ENCODE measurements at places on chromosomes 2 and 18.

GRCh38 chr2:199775267-199775666 lies 75.7 kb downstream of the FTCDNL1 start:
- no peak for DNase-seq

DNA sequence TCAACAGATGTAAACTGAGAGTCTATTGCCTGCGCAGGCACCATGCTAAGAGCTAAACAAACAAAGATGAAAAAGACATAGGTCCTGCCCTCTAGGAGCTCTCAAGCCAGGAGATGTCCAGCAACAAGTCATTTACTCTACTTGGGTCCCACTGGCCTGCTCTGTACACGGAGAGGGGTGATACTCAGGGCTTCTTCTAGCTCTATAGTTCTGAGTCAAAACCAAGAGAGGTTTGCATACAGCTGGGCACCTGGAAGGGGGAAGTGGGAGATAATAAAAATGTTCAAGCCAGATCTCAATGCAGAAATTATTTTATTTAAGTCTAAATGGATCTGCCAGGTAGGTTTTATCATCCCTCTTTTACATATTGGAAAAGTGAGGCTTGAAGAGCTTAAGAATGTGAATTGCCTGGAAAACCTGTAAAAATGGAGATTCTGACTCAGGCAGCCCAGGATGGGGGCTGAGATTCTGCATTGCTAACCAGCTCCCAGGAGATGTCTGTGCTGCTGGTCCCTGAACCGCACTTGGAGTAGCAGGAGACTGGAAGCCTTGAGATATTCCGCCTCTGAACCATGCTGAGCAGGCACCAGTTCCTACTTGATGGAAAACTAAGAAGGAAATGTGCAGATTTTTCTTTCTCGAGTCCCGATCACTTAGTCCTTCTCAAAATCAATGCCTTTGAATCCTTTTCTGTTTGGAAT lies 201.1 kb downstream of the PRKCE start:
- no peak for DNase-seq

DNA sequence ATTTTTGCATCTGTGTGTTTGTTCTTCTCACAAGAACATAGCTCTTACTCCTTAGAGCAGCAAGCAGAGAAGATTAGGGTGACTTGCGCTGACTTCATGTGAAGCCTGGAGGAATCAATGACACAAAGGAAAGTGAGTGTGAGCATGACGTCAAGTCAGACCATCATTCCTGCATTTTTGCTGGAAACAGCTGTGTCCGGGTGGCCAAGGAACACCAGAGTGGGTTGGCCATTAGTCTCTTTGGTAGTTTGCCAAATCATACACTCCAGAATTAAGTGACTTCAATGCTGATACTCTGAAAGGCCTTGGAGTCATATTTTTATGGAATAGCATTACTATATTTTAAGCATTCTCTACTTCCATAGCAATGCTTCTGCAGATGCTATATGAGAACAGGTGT lies 597.2 kb downstream of the DCDC2C start:
- no peak for DNase-seq

DNA sequence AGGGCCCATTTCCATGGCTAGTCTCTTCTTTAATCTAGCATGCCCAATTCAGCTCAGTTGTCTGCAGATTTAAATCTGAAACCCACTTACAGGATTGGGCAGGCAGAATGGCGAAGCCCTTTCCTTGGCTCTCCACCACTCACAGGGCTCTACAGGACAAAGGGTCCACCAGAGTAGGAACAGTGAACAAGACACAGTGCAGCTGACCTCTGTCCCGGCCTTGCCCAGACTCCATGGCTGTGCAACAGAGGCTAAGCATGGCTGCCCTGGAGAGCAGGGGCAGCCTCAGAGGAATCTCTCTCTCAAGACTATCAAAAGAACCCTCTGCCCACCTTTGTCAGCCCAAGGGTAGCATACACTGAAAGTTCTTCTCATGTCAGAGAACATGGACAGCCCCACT lies 9.7 kb upstream of the ATP6V1B1 start:
- no peak for DNase-seq

GRCh38 chr2:3712424-3712823 lies 9.0 kb downstream of the DCDC2C start:
- no peak for DNase-seq

DNA sequence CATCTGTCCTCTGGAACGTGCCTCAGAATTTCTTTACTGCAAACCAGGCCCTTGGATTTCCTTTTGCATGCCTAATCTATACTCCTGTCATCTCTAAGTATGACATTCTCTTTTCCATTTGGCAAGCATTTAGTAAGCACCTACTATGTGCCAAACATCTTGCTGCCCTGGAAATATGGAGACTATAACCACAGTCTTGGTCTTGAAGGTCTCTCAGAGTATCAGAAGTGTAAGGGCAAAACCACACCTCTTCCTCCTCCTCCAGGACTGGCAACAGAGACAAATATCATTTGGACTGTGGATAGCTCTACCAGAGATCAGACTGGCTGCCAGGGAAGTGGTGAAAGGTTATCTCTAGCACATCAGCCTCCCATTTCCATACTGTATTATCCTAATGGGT lies 11.4 kb downstream of the DOCK10 start:
- DNase-seq = no peak

DNA sequence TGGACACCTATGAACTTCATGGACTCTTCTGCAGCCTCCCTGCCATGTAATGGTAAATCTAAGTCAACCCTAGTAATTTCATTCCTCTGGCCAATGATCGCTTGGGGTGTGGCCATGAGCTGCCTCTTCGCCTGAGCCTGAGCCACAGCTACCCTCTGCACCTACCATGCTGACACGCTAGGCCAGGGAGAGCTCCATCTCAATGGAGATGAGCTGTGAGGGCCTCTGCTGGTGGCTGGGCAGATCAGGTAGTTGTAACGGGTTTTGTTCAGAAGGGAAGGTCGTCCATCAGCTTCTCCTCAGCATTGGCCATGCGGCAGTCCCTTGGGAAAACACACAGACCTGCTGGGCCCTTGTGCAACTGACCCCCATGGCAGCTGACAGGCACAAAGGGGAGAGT lies 24.4 kb downstream of the MPHOSPH10 start:
- DNase-seq = no peak

- no peak for DNase-seq
Measured at GRCh38 chr2:84158605-84159004, 300.5 kb downstream of the SUCLG1 start.

- DNase-seq = no peak
Measured at GRCh38 chr2:42353792-42354429, 7.1 kb downstream of the COX7A2L start.

- DNase-seq = no peak
Measured at GRCh38 chr2:68717305-68717661, 17.3 kb upstream of the ARHGAP25 start.

DNA sequence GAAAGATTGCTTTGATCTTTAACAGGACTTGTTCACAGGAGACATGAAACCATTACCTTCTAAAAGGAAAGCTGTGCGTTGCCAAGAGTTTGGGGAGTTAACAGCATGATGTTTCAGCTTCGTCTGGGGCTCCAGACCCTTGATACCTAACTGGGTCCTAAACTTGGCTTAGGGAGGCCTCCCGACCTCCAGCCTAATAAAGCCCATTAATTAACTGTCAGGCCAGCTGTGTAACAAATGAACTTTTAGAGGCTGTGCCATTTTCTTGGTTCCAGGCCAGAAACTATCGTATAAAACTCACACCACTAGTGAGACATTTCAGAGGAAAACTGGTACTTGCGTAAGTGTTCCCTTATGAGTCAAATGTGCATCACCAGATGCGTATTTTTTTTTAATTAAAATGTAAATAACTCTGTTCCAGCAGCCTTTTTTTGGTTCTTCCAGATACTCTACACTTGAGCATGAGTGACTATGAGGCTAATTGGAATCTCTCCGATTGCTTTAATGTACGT lies 236.5 kb downstream of the BCL2 start:
- no peak for DNase-seq

GRCh38 chr18:41226186-41226585 lies 728.8 kb upstream of the PIK3C3 start:
- no peak for DNase-seq

GRCh38 chr2:234366891-234367290 lies 130.0 kb downstream of the ARL4C start:
- no peak for DNase-seq

- no peak for DNase-seq
Measured at GRCh38 chr2:134466141-134466540, 212.3 kb downstream of the MGAT5 start.

DNA sequence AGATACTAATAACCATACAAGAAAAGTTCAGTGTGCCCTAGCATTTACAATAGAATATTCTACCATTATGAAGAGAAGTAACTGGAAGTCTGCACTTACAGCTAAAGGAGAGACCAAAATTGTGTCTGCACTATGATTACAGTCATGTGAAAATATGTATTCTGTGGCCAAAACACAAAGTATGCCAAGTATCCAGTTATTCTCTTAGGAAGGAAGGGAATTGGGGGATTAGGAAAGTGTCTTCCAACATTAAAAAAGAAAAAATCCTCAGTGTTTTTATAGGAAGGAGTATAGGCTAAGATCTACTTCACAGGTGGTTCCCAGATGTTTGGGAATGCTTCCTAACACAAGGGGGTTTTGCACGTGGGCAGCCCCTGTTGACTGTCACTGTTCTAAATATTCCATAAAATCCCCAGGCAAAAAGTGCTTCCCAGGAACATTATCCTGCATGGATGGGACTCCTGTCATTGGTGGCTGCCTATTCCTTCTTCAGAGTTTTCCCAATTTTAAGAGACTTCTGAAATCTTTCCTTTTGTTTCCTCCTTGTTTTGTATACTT lies 180.2 kb upstream of the KLHL29 start:
- no peak for DNase-seq

DNA sequence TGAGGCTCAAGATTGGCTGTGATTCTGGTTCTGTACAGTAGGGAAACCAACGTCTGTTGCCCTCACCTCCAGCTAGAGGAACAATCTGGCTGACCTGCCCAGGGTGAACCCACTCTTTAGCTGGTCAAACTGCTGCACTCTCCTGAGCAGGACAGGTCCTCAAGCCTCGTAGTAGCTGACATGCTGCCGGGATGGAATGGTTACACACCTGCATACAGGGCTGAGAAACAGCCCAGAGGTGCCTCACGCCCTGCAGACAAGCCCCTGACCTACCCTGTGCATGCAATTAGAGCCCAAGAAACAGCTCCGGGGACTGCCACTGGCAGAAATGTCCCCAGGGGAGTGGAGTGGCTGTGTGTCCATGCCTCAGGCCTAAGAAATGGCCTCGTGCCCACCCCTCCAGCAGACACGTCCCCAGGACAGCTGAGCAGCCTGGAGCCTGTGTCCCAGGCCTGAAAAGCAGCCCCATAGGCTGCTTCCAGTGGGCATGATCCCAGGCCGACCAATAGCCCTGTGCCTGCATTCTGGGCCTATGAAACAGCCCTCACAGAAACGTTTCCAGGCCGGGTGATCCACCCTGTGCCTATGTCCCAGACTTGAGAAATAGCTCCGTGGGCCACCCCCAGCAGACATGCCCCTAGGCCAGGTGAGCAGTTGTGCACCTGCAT lies 25.4 kb downstream of the BOLL start:
- no peak for DNase-seq

GRCh38 chr2:24883946-24884345 lies 36.1 kb downstream of the ADCY3 start:
- no peak for DNase-seq

DNA sequence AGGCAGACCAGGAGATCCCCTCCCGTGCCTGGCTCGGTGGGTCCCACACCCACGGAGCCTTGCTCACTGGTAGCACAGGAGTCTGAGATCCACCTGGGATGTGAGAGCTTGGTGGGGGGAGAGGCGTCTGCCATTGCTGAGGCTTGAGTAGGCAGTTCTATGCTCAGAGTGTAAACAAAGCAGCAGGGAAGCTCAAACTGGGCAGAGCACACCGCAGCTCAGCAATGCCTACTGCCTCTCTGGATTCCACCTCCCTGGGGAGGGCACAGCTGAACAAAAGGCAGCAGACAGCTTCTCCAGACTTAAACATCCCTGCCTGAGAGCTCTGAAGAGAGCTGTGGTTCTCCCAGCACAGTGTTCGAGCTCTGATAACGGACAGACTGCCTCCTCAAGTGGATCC lies 85.1 kb downstream of the UGP2 start:
- no peak for DNase-seq

DNA sequence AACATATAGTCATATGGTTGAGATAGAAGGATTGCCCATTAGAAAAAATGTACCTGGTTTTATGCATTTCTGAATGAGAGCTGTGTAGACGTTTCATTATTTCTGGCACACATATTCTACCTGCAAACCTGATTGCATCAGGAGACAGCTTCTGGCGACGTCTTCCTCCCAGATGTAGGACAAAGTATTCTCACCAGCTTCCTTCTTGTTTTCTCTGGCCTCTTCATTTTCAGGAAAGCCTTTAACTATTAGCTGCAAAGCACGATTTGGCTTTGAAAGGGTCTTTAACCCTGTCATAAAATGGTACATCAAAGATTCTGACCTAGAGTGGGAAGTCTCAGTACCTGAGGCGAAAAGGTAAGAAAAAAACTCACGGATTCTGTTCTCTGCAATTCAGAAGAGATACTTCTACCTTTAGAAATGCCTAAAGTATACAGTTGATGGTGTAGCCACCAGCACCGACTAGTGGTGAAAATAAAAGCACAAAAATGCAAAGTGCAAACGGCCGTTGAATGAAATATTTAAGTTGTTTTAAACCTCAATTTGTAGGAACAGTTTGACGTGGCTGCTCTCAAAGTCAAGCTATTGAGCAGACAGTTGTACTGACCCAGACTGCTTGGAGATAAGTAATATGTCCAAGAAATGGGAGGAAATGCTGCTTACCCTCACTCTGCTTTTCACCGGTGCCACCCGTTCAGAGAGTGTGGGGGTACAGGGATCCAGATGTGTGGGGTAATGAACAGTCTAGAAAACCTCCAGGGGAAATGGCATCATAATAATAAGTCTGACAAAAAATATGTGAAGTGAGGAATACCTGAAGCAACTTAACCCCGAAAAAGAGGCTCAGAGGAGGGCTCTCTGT lies 20.2 kb downstream of the IL18RAP start:
- DNase-seq = no peak

- DNase-seq = no peak
Measured at GRCh38 chr2:212078103-212078502, 460.5 kb downstream of the ERBB4 start.

DNA sequence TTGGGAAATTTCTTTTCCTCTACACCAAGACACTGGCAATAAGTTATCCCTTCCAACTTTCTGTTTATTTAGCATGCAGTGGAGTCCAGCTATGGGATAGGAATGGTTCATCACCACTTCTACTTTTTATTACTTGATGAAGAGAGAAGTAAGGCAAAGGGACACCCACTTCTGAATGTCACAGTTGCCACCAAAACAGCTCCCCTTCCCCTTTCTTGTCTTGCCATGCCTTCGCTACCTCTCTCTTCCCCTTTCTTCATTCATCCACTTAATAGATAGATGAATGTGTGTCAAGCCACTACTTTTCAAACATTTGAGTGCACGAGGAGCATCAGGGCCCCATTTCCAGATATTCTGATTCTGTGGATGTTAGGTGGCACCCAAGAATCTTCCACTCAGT lies 59.6 kb downstream of the KCTD18 start:
- no peak for DNase-seq

GRCh38 chr18:1392865-1393734 lies 488.4 kb downstream of the ADCYAP1 start:
- DNase-seq = no peak

GRCh38 chr2:96452053-96452452 lies 53.1 kb downstream of the NEURL3 start:
- no peak for DNase-seq

GRCh38 chr2:122643725-122644329 lies 888.4 kb downstream of the TSN start:
- no peak for DNase-seq

GRCh38 chr2:9331704-9332103 lies 91.6 kb downstream of the ITGB1BP1 start:
- DNase-seq = no peak

- DNase-seq = no peak
Measured at GRCh38 chr2:113826346-113827285, 63.3 kb upstream of the ACTR3 start.

GRCh38 chr2:143469323-143469722 lies 340.1 kb downstream of the ARHGAP15 start:
- DNase-seq = no peak
